ENCODE measurements at places on chromosomes 6 and 20.

DNA sequence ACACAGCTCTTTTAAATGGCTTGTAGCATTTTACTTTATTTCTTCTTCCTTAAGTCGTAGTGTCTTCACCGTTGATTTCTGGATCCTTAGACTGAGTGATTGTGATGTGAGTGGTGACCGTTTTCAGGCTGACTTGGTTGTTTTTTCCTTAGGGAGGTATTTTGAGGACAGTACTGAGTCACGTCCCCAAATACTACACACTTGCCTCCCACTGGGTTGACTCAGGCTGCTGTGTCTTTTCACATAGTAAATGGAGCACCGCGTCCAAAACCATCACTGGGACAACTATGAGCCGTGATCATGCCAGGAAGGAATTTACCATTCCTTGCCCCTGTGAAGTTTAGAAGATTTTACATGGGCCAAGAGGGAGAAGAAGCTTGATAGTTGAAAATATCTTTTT lies 174.1 kb downstream of the FARS2 start:
- peak; percentile 90 for DNase-seq

DNA sequence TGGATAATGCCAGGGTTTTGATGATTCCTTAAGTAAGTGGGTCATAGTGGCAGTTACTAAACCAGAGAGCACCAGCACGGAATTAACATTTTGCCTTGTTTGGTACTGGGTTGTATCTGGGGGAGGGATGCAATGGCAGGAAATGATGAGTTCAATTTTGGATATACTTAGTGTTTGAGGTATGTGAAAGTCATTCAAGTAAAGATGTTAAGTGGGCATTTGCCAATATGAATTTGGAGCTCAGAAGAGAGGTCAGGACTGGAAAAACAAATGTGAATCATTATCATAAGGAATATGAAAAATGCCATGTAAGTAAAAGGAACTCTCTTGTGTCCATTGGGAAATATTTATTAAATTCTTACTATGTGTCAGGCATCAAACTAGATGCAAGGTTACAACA lies 6.2 kb downstream of the PXT1 start:
- peak; percentile 93 for DNase-seq

GRCh38 chr6:139144490-139145085 lies 9.7 kb downstream of the HECA start:
- no peak for DNase-seq

- DNase-seq: peak; percentile 73
These were observed 97.6 kb downstream of the MRPL14 start for GRCh38 chr6:44029444-44030185.

- no peak for DNase-seq
These were observed 413.8 kb downstream of the PTPRT start for GRCh38 chr20:42775866-42776265.

- peak; percentile 26 for DNase-seq
These were observed 28.1 kb upstream of the PNPLA1 start for GRCh38 chr6:36241728-36242127.

- no peak for DNase-seq
These were observed 52.7 kb downstream of the LGSN start for GRCh38 chr6:63267046-63267445.

- DNase-seq: no peak
These were observed 27.6 kb downstream of the GRM1 start for GRCh38 chr6:146056506-146056905.

DNA sequence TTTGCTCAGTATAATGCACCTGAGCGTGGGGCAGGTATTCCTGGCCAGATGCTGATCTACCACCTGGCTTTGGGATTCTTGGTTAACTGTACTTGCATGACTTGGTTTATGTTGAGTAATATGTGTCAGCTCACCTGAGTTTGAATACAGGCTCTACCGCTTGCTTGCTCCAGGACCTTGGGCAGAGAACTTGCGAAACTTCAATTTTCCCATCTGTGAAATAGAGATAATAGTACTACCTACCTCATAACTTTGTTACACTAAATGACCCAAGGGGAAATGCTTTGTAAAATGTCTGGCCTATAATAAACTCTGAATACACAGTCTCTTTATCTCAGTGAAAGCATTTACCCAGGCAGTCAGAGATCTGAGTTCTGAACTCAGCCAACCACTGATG lies 51.8 kb downstream of the SCAND1 start:
- DNase-seq: no peak

DNA sequence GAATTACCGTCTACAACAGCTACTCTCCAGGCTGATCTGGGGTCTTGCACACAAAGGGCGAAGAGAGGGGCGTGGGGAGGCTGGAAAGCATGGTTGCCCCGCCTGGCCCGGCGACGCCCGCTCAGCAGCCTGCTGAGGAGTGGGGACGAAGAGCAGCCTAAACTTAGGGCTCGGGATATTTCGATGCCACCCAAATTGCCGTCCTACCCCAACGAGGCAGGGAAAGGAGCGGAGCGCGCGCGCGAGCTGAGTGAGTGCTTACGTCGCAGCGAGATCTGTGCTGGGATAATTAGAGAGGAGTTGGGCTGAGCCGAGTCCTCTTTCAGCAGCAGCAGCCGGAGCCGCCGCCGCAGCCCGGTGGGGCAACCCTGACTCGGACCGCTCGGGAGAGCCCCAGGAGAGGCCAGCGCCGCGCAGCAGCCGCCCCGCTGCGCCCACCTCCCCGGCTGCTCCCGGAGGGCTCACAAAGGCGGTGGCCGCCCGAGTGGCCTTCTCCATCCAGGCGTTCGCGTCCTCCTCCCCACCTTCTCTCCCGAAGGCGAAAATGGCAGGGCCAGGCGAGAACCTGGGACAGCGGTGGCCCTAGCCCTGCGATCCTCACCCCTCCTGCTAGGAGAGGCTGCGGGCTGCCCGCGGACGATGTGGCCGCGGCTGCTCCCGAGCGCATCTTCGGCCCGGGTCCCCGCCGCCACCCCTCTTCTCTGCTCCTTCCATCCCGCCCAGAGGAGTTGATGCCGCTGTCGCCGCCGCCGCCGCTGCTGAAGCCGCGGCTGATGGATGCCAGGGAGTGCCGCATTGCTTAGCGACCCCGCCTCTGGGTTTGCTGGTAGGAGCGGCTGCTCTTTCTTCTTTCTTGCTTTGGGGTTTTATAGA lies at the start of gene CLVS2:
Gene CLVS2 (plus strand): TSS at position 315 of the 873 bp plus-strand sequence. CDS start 1,543 bp downstream, outside the sequence.
- DNase-seq: no peak

DNA sequence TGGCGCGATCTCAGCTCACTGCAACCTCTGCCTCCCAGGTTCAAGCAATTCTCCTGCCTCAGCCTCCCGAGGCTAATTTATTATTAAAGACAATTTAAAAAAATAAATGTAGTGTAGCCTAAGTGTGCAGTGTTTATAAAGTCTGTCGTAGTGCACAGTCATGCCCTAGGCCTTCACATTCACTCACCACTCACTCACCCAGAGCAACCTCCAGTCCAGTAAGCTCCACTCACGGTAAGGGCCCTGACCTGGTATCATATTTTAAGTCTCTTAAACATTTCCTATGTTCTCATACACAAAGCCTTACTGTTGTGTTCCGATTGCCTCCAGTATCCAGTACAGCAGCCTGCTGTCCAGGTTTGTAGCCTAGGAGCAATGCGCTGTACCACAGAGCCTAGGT lies 168.2 kb upstream of the FOXQ1 start:
- peak; percentile 66 for DNase-seq

DNA sequence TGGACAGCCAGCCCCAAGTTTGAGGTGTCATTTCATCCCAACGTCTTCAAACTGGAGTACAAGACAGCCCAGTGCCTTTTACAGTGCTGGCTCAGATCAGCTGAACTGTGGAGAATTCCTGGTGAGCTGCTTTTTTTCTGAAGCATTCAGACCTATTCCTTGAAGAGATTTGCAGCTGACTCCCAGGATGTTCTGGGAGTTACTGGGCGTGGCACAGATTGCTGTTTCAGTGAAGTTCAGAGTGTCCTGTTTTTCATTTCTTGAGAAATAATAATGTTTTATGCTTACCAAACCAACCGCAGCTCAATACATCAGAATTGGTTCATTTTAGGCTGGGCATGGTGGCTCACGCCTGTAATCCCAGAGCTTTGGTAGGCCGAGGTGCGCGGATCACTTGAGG lies 33.4 kb upstream of the SRPK1 start:
- DNase-seq: no peak

- no peak for DNase-seq
These were observed 12.6 kb upstream of the PCMTD2 start for GRCh38 chr20:64242797-64243475.

GRCh38 chr6:6600875-6601274 lies 12.4 kb downstream of the LY86 start:
- no peak for DNase-seq

GRCh38 chr20:17958373-17959256 lies 10.0 kb downstream of the SNX5 start:
- peak; percentile 48 for DNase-seq

- DNase-seq: peak; percentile 83
These were observed 41.7 kb downstream of the MOCS1 start for GRCh38 chr6:39892490-39893129.

- no peak for DNase-seq
These were observed 47.9 kb downstream of the CD2AP start for GRCh38 chr6:47525330-47526057.

- no peak for DNase-seq
These were observed 68.8 kb upstream of the LTV1 start for GRCh38 chr6:143774347-143774746.

- peak; percentile 48 for DNase-seq
These were observed 72.2 kb downstream of the UST start for GRCh38 chr6:148818939-148819575.

DNA sequence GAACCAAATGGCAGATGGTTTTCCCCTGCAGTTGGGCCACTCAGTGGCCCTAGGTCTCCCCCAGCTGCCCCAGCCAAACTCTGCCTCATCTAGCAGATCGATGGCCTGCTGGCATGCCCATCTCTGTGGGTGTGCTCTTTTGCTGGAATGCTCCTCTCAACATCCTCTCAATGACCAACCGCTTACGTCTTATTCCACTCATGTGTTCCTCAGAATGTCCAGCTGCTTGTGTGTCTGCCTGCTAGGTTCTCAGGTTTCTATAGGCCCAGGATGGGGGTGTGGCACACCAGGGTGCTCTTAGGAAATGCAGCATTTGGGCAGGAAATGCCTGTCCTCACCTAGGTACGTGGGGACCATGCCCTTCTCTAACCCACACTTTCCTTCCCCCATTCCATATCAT lies 509.9 kb upstream of the SYNCRIP start:
- no peak for DNase-seq

GRCh38 chr6:21740376-21741124 lies 147.0 kb downstream of the SOX4 start:
- DNase-seq: peak; percentile 84

- DNase-seq: peak; percentile 48
These were observed 288.3 kb downstream of the KHDC1L start for GRCh38 chr6:72936766-72937559.

GRCh38 chr6:44327096-44327495 lies 13.9 kb upstream of the AARS2 start:
- DNase-seq: no peak

DNA sequence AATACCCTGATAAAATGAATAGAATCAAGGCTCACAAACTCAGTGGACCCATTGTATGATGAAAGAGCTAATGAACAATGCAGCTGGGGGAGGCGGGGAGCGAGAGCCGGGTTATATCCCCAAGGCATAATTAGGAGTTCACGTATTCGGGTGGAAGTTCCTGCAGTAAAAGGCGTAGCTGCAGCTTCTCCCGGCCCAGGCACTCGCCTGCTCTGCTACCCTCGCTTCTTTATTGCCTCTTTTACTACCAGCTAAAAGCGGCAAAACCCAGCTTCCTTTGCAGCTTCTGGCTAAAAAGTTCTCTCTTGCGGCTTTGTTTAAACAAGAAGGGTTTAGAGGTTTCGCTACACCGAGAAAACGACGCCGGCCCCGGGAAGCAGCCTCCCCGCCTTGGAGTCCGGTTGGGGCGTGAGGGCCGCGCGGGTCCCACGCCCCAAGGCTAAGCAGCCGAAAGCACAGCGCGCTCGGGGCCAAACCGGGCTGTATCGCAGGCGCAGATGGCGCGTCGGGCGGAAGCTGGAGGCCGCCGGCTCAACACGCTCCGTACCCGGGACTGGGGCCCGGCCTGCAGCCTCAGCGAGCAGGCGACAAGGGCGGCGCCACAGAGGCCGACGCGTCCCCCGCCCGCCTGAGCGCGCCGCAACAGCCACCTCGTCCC lies 1.6 kb downstream of the ZBTB2 start:
- DNase-seq: peak; percentile 89

- DNase-seq: no peak
These were observed 393.0 kb downstream of the CDKAL1 start for GRCh38 chr6:20927130-20927860.

DNA sequence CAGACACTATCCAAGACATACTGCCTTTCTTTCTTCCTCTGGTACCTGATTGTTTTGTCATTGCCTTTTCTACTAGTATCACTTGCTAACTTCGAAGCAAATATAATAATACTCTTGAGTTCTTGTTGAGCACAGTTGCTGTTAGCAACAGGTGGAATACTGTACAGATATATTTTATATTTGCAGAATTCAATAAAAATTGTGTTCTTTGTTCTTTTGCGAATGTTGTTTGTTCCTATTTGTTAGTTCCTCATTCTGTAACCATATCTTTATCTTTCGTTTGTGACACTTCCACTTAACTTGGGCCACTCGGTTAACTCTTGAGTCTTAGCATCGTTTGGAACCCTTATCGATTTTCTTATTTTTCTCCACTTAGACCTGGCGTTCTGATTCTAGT lies 868 bp downstream of the CYB5R4 start:
- no peak for DNase-seq

- DNase-seq: no peak
These were observed 19.3 kb downstream of the BCAS1 start for GRCh38 chr20:54051068-54051467.

DNA sequence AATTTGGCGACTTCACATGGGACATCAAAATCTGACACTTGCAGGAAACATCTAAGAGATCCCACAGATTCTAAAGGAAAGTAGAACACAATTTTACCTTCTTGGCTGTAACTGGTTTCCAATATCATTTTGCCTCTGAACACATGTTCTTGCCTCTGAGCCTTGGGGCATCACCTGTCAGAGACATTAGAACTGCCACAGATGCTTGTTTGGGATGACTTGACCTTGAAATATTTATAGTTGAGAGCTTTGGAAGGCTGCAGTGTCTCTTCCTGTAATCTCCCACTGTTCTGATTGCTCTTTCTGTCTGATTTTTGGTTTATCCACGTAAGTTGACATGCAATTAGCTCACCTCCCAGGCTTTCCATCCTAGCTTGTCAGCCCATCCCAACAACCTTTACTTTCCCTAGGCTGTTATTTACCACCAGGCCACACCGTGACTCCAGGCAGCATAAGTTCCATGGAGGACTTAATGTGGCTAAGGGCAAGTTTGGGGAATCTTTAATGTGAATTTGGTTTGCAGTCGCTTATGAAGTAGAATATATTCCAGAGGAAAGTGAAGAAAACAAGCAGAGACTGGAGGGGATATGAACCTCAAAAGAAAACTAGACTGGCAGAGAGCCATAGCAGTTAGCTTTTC lies 256.5 kb upstream of the RIN2 start:
- peak; percentile 15 for DNase-seq

- DNase-seq: peak; percentile 69
These were observed 114.9 kb upstream of the PTPN1 start for GRCh38 chr20:50395251-50395729.

DNA sequence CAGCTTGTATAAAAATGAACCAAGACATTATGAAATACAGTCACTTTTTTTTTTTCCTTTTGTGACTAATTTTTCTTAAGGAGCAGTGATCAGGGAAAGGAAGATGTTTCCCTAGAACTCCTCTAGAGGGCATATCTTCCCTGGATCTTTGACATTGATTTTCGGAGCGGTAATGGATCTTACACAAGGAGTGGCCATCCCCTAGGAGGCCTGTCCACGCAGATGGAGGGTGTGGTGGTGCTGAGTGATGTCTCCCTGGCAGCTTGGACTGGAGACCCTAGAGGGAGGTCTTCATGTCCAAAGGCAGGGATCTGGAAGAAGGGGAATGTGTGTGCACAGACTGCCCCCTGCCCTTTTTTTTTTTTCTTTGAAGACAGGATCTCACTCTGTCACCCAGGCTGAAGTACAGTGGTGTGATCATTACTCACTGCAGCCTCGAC lies 7.0 kb upstream of the KIFC1 start:
- DNase-seq: peak; percentile 77
